ENCODE measurements at places on chromosomes 7 and 10. TPM values are rescaled to one million over a fixed set of nuclear protein-coding genes. Genes with fewer than 3 reads are reported as not detected.
A peak's percentile ranks its signal among the peaks of the same experiment; 100 is the strongest.

Gene CTBP2
- not detected for total RNA-seq

Gene ERVW-1
- total RNA-seq, result not detected

DNA sequence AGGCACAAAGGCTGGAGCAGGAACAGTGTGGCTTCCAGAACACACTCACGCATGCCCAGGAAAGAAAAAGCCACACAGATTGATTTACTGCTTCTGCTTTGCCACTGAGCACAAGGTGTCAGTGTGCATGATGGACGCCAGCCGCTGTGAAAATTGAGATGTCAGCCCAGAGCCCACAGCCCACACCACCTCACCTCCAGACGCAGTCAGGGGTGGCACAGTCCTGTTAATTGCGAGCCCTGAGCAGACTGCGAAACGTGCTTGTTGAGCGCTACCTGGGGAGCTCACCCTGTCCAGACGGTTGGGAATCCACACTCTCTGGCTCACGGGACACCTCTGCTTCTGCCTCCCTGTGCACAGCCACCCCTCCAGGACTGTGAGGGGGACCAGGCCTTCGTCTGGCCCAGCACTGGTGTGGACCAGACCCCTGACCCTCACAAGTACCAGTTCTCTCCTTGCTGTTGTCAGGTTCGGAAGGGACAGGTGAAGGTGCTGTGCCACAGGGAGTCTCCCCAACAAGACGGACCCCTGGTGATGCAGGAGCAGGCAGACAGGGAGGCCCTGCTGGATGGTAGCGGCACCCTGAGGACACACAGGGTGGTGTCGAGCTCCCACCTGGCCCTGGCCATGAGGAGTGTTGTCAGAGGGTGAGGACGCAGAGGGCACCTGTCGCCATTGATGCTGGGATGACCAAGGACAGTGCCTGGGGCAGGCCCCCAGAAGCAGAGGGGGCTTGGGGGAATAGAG is 15.3 kb downstream of the RASGEF1A start:
- DNase-seq, result no peak

Gene CLDN3
- total RNA-seq, result not detected

- no peak for DNase-seq
These were observed 13.3 kb downstream of the SORBS1 start for GRCh38 chr10:95547791-95548435.

Gene ZCWPW1
- total RNA-seq, result 10.8 TPM

Gene ZNF488
- total RNA-seq, result 0.30 TPM

DNA sequence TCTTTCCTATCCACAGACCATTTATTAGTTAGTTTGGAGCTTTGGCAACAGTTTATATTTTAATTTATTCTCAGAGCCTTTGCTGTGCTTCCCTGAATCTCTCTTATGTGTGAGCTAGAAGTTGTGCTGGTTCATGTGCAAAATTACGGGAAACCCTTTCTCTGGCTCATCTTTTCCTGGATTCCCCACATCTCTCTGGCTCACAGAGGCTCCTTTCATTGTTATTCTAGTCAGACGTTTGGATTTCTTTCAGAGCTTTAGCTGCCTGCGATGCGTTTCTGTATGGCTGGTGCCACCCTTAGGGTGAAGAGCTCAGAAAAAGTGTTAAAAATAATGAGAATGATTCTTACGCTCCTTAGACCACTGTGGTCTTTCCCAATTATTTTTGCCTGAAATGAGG is 53.3 kb downstream of the TPST1 start:
- DNase-seq, result no peak

- no peak for DNase-seq
These were observed 21.5 kb downstream of the WASL start for GRCh38 chr7:123727071-123727837.

DNA sequence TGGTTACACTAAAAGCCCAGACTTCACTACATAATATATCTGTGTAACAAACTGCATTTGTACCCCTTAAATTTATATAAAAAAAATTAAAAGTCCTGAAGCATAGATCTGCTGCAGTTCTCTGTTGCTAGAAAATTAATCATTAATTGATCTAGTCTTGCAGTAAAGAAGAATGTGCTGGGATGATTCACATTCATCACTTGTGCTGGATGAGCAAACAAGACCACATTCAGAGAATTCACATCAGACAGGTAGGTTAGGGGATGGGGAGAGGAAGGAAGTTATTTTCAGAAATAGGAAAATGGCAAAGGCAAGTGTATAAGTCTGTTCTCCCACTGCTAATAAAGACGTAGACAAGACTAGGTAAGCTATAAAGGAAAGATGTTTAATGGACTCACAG is 1019.0 kb downstream of the KCNMA1 start:
- DNase-seq, result no peak

- no peak for DNase-seq
These were observed 378.0 kb upstream of the AKR1E2 start for GRCh38 chr10:4448030-4448429.

GRCh38 chr10:15335508-15335907 is 35.6 kb downstream of the FAM171A1 start:
- DNase-seq, result no peak

GRCh38 chr7:136517971-136518370 is 350.5 kb upstream of the CHRM2 start:
- DNase-seq, result no peak

Gene PKD2L1
- not detected for total RNA-seq

- peak; percentile 18 for DNase-seq
These were observed 119.3 kb upstream of the ZNF746 start for GRCh38 chr7:149616898-149617297.

DNA sequence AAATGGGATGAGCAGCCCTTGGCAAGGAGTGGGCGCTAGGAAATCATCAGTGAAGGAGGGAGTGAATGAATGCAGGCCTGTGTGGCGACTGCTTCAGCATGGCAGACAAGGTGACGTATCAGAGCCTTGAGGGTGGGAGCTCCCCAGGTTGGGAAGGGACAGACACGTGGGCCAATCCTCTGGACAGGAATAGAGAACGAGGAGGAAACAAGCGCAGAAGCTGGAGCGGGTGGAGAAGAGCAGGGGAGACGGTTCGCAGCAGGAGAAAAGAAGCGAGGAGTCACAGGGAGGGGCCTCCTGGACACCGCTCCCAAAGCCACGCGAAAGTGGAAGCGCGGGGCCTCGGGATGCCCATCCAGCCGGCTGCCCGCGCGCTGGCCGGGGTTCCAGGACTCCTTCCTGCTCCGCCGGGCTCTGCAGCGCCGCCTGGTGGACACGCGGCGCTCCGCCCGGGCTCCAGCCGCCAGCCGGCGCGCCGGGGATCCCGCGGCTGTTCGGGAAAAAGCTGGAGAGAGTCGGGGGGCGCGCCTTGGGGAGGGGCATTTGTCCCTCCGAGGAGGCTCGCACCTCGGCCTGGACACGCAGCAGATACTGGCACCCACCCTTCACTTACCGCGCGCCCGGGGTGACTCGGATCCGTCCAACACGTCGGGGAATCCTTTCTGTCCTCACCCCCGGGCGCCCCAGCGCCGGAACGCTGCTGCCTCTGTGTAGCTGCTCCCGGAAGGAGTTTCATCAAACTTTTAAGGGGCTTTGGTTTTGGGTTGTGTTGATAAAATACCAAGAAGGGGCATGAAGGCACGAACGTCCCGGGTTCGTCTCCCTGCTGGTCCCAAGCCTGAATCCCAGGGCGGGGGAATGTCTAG is 6.3 kb downstream of the ZNF503 start:
- no peak for DNase-seq

Gene GJC3
- total RNA-seq, result not detected

DNA sequence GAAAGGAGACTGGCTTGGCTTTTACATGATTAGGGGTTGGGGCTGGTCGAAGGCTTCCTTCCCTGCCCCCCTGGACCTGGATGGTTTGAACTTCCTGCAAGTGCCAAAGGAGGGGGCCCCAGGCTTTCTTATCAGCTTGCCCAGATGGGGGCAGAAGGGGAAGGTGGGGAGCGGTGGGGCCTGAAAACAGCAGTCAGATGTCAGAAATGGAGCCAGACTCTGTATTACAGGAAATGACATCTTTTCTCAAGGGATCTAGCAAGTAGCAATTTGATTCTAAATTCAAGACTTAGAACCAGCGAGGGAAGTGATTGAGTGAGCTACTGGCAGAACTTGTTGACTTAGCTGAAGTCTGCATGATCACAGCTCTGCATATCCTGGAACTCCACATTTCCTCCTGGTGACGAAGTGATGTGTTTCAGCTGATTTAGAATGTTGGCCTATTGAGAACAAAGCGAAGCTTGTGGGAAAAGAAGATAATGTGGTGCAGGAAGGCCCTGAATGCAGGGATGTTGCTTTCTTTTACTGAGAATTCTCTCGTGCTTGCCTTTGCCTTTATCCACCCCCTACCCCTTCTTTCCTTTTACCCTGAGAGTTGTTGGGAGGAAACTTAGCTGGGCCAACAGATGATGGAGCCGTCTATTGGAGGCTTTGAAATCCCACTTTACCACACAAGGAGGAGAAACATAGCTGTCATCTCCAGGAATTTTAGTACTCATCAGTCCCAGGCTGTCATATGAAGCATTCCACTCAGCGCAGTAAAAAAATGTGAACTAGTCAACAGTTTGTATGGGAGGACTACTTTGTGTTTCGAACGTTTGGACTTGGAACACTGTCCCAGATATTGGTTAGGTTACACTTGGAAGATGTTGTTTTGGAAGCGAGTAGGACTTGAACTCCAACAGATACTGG is 43.2 kb downstream of the CCNY start:
- DNase-seq, result peak; percentile 93

GRCh38 chr10:4093438-4093837 is 308.4 kb upstream of the KLF6 start:
- DNase-seq, result no peak

Gene NHLRC2
- 44.5 TPM for total RNA-seq

Gene TMEM213
- total RNA-seq, result not detected

DNA sequence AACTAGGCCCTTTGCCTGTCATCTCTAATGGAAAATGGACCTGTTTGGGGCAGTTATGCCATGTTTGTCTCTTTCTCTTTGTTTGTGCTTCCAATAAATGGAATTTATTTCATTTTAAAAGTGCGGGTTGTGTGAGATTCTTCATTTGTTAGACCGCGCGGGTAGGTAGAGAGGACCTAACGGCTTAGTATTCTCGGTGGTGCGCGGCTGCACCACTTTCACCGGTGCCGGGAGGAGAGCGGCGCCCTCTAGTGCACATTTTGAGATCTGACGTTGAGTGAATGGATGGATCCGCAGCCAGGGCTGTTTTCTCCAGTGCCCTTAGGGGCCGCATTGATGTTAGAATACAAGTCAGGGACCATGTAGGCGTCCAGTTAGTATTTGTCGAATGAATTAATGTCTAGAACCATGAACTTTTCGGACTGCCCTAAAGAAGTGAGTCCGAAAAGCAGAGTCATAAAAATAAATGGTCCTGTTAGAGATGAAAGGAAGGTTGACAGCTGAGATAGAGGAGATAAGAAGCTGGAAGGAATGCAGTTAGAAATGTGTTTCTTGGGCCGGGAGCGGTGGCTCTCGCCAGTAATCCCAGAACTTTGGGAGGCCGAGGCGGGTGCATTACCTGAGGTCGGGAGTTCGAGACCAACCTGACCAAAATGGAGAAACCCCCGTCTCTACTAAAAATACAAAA is 29.3 kb upstream of the GIMAP8 start:
- DNase-seq, result peak; percentile 82

Gene CDC14C
- not detected for total RNA-seq

Gene IKZF1
- 163 TPM for total RNA-seq

- no peak for DNase-seq
These were observed 435.2 kb upstream of the ETV1 start for GRCh38 chr7:14424675-14425074.

Gene POR
- total RNA-seq, result 45.2 TPM

Gene HMX3
- not detected for total RNA-seq

DNA sequence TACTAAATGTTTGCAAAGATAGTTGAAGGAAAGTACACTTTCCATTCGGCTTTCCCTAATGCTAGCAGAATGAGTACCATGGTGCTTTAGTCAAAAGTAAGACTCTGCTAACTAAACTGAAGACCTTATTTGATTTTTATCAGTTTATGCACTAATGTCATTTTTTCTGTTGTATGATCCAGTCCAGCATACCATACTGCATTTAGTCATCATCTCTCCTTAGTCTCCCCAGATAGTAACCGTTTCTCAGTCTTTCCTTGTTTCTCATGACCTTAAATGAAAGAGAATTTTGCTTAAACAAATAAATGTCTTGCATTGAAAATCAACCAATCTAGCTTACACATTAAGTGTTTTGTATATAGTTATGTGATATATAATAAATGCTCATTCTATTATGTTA is 529.5 kb upstream of the SEMA3D start:
- DNase-seq, result no peak

- DNase-seq, result no peak
These were observed 2.7 kb downstream of the HOXA11 start for GRCh38 chr7:27182285-27182841.
